Skeletal muscle cell (primary cell): ENCODE measurements at places on chromosomes 2 and 18.
A peak's percentile ranks its signal among the peaks of the same experiment; 100 is the strongest.

- DNase-seq: no peak
Measured at GRCh38 chr18:6009756-6010155, 114.4 kb upstream of the TMEM200C start.

DNA sequence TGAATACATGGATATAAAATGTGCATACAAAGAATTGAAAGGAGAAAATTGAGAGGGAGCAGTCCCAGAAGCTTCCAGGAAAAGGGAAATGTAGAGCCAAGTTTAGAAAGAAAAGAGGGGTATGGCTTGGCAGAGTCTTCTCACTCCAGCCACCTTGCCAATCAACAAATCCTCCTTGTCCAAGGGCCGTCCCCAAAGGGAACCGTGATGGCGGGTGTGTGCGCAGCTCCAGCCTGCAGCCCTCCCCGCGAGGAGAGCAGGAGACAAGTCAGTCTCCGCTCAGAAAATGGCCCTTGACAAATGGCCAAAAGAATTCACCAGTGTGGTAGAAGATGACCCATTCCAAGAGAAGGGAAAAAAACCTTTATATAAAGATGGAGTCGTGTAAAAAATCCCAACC is 448.3 kb upstream of the POU3F3 start:
- no peak for DNase-seq

DNA sequence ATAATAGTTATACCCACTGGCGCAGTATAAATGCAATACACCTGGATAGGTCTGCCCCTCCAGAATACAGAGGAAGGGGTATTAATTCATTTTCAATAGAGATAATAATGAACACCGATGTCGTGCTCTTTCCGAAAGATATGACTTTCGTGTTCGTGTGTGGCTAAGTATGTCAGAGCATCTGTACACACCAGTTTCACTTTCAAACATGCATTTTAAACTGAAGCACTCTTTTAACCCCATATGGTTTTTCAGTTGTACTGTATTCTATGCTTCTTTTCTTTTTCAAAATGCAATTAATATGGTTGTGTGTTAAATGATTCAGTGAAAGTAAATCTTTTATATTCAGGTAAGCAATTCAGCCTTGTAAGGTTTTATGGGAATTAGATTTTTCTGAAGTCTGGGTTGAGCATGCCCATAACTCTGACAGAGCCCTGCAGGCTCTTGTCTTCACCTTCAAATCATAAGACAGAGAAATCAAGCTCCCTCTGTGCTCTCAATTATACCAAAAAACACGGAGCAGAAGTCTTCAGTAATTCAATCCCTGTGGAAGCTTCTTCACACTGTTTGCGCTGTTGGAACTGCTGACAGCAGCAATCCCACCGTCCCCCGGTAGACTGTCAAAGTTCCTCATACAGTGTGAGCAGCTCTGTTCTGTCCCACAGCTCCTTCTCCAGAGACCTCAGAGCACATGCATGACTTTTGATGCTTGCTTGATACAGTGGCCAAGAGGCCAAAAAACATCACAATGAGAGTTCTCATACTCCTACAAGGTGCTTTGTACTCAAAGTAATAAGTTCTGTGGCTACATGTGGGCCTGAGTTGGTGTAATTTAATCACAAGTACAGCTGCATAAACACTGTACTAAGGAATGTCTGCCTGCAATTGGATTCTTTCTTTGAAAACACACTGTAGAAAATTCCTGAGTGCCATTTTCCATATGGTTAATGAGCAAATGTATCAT is 186.8 kb downstream of the ZNF521 start:
- DNase-seq: peak; percentile 43

DNA sequence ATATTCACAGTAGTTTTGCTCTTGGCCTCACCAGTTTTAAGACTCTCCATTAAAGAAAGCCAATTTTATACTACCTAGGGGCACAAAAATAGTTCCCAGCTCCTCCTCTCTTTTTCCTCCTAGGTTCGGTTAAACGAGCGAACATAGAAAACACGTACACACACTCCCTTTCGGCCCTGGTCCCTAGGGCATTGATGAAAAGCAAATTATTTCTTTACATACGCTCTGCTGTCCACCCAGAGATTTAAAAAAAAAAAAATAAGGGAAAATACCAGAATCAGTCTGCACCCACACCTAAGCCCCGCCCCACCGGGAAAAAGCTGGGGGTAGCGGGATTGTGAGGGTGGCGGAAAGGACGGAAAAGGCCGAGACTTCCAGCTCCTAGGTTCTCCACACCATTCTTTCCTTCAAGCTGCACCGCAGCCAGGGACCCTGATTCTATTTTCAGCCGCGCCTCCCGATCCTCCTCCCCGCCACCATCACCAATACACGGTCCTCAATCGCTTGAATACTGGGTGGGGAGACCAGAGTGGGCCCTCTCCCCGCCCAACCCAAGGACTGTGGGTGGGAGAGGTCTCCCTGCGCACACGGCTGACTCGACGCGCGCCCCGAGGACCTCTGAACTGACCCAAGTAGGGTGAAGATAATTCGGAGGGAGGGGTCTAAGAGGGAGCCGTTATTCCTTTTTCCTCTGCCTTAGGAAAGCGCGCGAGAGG is 769 bp downstream of the ATF2 start:
- DNase-seq: no peak

- no peak for DNase-seq
Measured at GRCh38 chr18:8910843-8911242, 191.7 kb upstream of the NDUFV2 start.

GRCh38 chr2:176566961-176567360 is 297.7 kb downstream of the MTX2 start:
- DNase-seq: no peak

DNA sequence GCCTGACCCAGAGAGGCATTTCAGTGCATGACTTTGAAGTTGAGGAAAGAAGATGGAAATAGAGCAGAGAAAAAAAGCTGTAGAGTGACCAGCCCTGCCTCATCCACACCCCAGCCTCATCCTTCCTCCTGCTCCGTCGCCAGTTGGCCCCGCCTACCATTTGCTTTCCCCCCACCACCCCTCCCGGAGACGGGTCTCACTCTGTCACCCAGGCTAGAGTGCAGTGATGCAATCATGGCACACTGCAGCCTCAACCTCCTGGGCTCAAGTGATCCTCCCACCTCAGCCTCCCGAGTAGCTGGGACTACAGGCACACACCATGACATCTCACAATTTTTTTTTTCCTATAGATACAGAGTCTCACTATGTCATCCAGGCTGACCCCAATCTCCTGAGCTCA is 200.8 kb downstream of the EPHA4 start:
- no peak for DNase-seq

GRCh38 chr2:168233726-168234406 is 13.5 kb downstream of the STK39 start:
- DNase-seq: no peak

DNA sequence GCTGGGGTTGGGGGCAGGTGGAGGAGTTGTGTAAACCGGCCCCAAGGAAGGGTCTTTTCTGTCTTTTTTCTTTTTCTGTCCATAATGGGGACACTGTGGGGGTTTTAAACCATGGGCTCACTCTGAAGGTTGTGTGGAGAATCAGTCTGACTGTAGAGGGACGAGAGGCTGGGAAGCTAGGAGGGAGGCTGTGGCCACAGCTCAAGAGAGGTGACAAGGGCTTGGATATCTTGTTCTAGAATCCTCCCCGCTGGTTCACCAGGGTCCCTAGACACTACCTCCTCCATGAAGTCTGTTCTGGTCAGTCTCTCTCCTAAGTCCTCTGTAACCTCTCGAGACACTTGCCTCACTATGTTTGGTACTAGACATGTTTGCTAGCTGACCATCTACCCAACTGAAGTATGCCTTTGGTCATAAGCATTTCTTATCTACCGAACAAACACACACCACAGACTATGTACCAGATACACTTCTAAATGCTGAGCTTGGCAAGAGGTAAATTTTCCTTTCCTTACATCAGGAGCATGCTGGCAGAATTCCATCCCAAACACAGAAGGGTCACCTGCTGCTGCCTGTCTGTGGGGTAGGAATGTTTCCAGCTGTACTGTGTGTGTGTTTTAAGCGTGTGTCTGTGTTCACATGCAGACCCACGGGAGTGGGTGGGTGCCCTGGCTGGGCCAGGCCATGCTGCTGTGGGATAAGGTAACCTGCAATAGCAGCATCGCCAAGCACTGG is 69.6 kb upstream of the MGAT4A start:
- no peak for DNase-seq

- DNase-seq: no peak
Measured at GRCh38 chr2:108944601-108945331, 44.3 kb downstream of the EDAR start.

DNA sequence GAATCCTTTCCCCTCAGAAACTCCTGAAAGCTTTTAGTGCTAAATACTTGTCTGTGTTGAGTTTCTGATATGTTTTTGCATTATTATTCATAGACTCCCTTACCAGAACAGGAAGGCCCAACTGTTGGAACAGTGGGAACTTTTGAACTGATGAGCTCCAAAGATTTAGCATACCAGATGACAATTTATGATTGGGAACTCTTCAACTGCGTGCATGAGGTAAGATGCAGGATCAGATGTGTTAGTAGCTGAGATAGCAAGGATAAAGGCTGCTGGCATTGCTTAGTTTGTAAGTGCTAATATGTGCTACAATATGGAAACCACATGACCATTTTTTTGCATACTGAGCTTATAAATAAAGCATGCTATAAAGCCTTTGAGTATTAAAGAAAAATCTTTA is 49.2 kb upstream of the MAP3K20 start:
- DNase-seq: no peak

GRCh38 chr18:56913941-56914340 is 232.9 kb upstream of the BOD1L2 start:
- DNase-seq: no peak

DNA sequence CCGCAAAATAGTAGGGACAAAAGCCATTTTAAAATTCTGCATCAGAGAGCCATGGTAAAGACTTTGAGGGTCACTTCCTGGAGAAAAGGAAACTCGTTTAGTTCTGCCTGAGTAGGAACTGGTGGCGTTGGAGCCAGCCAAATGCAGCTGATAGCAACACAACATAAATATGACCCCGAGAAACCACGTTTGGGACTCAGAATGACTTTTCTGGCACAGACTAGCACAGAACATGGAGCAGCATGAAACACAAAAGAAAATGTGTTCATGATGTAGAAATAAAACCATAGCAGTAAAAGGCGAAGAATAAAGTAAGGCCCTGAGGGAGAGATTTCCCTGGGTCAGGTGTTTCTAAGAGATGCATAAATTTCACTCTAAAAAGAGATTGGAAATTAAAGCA is 149.2 kb upstream of the KLHL29 start:
- DNase-seq: no peak

- no peak for DNase-seq
Measured at GRCh38 chr2:88199912-88200682, 30.0 kb downstream of the THNSL2 start.

DNA sequence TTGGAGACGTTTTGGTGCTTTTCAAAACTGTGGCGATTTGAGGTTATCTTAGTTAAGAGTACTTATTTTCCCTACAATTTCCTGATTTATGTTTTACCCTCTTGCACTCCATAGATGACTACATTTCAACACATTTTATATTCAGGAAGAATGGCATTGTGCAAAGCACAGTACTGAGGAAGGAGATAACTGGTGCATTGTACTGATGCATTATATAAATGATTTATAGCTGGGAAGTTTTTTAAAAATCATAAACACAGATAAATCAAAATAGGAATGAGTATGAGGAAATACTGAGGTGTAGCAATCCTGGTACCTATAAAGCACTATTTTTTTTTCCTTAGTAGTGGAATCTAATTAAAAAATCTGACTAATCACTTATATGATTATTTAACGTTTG is 5.6 kb downstream of the REL start:
- no peak for DNase-seq

DNA sequence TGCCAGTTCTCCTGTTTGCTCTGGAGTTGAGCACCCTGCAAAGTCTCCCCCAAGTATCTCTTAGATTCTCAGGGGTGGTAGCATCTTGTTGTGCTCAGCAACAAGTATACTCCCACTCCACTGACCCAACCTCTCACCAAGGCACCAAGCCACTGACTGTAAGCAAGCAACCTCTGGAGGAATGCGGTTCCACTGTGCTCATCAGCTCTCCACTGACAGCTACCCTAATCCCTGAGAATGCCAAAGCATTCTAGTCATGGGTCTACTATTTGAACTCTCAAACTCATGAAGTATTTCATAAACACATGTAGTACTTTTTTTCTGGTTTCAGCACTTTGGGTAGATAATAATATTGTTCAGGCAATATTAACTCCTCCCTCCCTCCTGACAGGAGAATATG is 170.0 kb downstream of the EPHA4 start:
- peak; percentile 47 for DNase-seq

GRCh38 chr2:1613731-1614354 is 130.5 kb downstream of the PXDN start:
- DNase-seq: peak; percentile 84

- DNase-seq: no peak
Measured at GRCh38 chr2:121128741-121129659, 156.0 kb downstream of the TFCP2L1 start.

GRCh38 chr2:1625281-1626001 is 118.9 kb downstream of the PXDN start:
- DNase-seq: peak; percentile 60

DNA sequence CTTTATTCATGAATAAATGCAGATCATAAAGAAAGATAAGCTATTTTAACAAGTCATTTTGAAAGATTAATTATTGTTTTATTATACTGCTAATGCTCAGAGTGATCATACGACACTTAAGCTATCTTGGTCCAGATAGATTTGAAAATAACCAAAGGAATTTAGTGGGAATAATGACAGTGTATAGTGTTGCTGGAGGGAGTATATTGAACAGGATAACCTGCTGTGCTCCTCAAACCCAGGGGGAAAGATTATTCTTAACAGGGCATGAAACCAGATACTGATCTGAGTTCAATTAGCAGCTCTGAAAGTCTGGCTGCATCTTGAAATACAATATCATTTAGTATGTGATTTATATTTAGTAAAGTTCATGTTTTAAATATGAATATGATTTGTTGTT is 216.3 kb upstream of the ITGA4 start:
- no peak for DNase-seq

GRCh38 chr2:172095905-172096625 is 6.6 kb downstream of the DLX2 start:
- DNase-seq: no peak

GRCh38 chr2:7819850-7820249 is 862.0 kb upstream of the ID2 start:
- DNase-seq: no peak

DNA sequence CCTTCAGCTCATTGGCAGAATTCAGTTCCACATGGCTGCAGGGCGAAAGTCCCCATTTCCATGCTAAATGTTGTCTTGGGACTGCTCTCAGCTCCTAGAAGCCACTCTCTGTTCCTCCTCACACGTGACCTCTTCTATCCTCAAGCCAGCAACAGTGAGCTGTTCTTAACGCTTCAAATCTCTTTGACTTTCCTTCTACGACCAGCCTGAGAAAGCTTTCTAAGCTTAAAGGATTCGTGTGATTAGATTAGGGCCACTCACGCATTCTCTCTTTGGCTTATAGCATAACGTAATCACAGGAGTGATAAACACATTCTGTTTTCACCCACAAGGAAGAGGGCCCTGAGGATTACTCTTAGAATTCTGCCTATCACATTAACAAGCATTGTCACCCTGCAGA is 29.8 kb upstream of the LAMA1 start:
- DNase-seq: no peak
